HT-29 (cell line): ENCODE measurements at places on chromosomes 13 and 19. TPM values are rescaled to one million over a fixed set of nuclear protein-coding genes. Genes with fewer than 3 reads are reported as not detected.

GRCh38 chr19:6267552-6268381 is 12.0 kb downstream of the MLLT1 start:
- DNase-seq, result no peak

DNA sequence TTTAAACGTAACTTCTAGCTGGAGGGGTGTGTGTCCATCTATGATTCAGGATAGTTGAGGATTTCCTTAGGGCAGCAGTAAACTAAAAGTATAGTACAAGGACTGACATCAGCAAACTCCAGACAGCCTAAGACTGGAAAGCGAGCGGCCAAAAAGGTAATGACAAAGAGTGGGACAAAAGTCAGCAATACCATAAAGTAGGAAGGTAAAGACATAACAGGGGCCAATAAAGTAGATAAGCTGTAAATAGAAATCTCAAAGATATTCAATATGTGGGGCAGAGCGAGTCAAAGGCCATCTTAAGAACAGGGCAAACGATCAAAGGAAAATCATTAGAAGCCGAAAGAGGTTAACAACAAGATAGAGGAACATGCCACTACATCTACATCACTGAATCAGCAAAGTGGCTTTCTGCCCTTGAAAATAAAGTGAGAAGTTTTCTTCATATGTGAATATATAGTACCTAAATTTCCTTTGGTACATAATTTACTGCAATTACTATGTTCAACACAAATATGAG is 167.2 kb downstream of the DIAPH3 start:
- no peak for DNase-seq

- DNase-seq, result peak; percentile 95
Observed at GRCh38 chr19:46265217-46265828, 31.5 kb upstream of the HIF3A start.

- peak; percentile 59 for DNase-seq
Observed at GRCh38 chr19:12611361-12611699, 610 bp downstream of the ZNF791 start.

DNA sequence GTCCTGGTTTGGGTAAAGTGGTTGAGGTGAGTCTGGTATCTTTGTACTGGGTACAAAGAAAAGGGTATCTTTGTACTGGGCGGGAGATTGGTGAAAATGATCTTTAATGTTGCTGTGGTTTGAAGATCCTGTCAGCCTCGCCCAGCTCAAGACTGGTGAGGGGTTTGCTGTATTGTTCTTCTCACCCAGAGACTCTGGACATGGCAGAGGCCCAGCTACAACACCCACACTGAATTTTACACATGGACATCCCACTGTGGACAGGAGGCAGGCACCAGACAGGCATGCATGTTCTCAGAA is 42.8 kb downstream of the TPT1 start:
- no peak for DNase-seq

- no peak for DNase-seq
Observed at GRCh38 chr19:30739394-30739793, 367.2 kb downstream of the ZNF536 start.

The DAPK3 gene
- 75.4 and 84.8 TPM in 2 replicates for total RNA-seq

DNA sequence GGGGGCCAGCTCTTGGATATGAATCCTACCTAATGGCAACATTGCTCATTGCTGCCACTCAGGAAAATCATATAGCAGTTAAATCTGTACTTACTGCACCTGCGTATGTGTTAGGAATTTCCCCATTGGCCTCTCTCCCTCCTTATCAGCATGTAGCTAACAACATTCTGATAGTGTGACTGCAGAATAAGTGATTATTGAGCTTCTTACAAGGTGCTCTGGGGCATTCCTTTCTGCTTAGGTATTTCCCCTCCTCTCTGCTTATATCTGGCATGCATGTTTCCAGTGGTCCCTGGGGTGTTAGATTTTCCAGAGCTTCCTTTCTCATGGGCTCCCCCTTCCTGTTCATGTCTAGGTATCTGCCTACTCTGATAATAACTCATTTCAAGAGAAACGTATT is 414.1 kb upstream of the SLITRK1 start:
- DNase-seq, result no peak

The PGLYRP2 gene
- not detected in 2 replicates for total RNA-seq

The PTPRS gene
- 0.03 and 0.08 TPM in 2 replicates for total RNA-seq

- DNase-seq, result no peak
Observed at GRCh38 chr13:59743195-59743594, 420.5 kb downstream of the DIAPH3 start.

GRCh38 chr19:17473041-17473440 is 2.7 kb downstream of the SLC27A1 start:
- no peak for DNase-seq

DNA sequence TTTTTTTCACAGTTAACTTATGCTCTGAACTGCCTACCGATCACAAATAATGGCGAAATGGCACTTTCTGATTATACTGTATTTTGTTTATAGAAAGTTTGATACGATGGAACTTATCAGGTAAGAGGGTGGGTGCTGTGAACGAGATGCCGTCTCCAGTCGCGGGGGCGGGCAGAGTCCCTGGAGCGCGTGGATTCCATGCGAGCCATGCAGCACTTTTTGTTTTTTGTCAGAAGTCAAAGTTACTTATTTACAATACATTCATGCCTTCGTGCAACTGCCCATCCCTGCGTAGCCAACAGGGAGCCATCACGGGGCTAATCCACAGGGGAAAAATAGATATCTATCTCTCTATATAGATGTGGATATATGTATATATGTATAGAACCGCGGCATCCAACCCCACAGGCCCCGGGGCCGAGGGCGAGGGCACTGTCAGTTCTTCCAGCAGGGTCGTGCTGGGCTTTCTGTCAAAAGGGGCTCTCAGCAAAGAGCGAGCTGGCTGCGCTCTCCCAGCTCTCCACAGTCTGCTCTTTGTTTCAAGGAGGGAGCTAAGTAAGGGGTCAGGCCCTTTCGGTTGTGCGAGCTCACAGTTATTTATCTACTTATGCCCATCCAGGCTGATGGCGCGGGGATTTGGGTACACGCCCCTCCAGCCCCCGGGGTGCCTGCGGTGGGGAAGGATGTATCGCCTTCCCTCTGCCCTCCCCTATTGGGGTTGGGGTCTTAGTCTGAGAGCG is 3.4 kb downstream of the SLITRK1 start:
- no peak for DNase-seq

DNA sequence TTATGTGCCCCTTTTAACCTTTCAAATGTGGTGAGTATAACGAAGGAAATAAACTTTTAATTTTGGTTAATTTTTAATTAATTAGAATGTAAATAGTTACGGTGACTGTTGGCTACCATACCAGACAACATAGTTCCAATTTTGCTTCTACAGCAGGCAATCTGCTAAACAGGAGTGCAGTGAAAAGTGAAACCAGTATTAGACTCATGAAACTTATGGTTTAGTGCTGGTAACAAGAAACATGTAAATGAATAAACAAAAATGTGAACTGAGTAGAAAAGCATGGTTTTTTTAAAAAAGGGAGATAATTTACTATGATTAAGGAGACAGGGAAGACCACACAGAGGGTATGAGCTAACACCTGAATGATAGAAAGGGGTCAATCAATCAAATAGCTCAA is 478.4 kb downstream of the PCDH9 start:
- no peak for DNase-seq

DNA sequence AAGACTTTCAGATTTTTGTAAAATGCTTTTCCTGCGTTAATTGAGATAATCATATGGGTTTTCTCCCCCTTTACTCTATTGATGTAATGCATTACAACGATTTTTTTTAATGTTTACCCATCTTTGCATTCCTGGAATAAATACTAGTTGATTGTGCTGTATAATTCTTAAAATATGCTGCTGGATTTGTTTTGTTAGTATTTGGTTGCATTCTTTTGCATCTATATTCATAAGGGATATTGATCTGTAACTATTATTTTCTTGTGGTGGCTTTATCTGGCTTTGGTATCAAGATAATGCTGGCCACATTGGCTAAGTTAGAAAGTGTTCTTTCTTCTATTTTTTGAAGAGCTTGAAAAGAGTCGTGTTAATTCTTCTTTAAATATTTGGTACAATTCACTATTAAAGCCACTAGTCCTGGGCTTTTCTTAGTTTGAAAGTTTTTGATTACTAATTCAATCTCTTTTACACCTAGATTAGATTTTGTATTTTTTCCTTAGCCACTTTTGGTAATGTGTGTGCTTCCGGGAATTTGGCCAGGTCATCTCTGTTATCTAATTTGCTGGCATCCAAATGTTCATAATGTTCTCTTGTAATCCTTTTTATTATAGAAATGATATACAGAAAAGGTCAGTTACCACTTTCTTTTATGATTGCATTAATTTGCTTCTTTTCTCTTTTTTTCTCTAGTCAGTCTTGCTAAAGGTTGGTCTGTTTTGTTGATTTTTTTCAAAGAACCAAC is 29.8 kb downstream of the KL start:
- DNase-seq, result no peak

DNA sequence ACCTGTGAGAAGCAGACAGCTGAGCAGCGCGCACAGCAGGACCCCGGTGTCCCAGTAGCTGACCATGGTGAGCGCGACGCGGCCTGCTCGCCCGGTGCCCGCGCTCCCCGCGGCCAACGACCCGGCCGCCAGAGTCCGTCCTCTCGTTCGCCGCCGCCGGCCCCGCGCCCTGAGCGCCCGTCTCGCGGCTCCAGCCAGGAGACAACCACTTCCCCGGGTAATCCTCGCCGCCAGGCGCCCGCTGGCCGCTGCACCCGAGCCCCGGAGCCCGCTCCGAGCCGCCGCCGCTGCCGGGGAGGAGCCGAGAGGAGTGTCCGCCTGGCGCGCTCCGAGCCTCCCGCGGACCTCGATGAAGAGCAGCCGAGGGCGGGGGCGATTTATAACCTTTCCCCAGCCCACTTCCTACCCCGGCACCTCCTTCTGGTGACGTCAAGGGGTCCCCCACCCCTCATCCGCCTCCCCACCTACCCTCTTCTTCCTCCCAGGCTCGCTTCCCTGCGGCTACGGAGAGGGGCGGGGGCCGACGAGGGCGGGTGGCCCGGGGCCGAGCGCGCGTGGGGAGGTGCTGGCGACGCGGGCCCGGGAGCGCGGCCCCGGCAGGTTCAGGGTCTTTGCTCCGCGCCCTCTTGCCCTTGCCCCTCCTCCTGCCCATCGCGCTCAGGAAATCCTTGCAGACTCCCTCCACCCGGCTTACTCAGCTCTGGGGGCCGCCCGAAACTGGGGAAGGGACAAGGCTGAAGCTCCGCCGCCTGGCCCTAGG is at the start of gene FLT1:
Gene FLT1 (minus strand): TSS at position 351 of the 760 bp plus-strand sequence. CDS start 285 bp downstream, at position 66.
- no peak for DNase-seq

The N4BP2L1 gene
- 0.16 TPM in 1 of 2 replicates, not detected in the other for total RNA-seq

The UHRF1 gene
- total RNA-seq, result 93.3 and 95.9 TPM in 2 replicates

- DNase-seq, result no peak
Observed at GRCh38 chr19:11781295-11782057, 14.7 kb downstream of the ZNF441 start.

GRCh38 chr19:507286-508203 is at the start of gene TPGS1:
TPGS1 (plus strand) TSS chr19:507497; CDS start chr19:507507, 10 bp downstream.
- peak; percentile 94 for DNase-seq

DNA sequence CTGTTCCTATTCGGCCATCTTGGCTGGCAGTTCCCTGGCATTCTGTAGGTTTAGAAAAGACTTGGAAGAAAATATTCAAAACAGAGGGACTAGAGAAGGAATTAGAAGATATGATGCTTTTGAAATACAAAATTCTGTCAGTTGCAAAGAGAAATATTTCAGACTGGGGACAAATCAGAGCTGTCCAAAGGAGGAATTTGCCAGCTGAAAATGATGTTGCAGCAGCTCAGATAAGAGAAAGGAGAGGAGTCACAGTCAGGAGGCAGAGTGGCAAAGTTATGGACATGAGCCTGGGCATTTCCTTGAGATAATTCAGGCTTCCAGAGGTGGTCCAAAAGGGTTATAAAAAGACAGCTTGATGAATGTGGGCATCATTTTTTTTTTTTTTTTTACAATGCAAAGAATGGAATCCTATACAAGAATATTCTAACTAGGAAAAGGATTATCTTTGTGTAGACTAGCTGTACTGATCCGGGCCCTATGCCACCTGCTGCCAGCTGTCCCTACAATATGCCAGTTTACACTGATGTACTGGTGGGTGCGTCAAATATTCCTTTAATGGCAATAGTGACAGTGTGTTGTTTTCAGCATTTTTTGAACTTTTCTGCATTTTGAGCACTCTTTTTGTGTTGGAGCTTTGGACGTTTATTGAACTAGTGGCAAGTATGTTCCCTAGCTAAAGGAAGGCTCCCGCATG is 31.8 kb upstream of the CBY2 start:
- DNase-seq, result no peak

GRCh38 chr13:112615391-112615790 is 27.4 kb upstream of the TUBGCP3 start:
- DNase-seq, result no peak

- peak; percentile 50 for DNase-seq
Observed at GRCh38 chr19:17289489-17289888, 7.8 kb downstream of the ANKLE1 start.

The LILRB4 gene
- not detected in 2 replicates for total RNA-seq

DNA sequence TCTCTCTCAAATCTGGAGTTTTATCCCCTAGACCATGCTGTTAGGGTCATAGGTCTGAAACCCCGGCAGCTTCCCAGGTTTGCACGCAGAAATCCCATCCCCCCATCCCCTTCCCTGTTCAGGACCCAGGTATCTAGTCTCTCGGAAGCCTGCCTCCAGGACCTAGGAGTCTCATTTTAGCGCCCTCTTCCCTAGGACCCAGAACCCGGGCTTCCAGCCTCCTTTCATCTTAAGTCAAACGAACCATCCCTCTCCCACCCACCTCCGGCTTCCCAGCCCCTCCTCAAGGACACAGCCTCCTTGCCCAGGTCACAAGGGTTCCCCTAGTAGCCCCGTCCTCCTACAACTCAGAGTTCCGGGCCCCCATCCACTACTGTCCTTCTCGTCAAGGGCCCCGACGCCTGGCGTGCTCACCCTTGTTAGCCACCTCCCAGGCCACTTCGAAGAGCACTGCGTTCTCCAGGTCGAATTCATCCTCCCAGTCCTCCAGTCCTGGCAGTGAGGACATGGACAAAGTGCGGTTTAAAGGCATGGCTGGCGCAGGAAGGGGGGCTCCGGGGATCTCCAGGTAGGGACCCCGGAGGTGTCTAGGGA is 431 bp downstream of the GYS1 start:
- peak; percentile 55 for DNase-seq

The WDR87 gene
- not detected in 2 replicates for total RNA-seq

DNA sequence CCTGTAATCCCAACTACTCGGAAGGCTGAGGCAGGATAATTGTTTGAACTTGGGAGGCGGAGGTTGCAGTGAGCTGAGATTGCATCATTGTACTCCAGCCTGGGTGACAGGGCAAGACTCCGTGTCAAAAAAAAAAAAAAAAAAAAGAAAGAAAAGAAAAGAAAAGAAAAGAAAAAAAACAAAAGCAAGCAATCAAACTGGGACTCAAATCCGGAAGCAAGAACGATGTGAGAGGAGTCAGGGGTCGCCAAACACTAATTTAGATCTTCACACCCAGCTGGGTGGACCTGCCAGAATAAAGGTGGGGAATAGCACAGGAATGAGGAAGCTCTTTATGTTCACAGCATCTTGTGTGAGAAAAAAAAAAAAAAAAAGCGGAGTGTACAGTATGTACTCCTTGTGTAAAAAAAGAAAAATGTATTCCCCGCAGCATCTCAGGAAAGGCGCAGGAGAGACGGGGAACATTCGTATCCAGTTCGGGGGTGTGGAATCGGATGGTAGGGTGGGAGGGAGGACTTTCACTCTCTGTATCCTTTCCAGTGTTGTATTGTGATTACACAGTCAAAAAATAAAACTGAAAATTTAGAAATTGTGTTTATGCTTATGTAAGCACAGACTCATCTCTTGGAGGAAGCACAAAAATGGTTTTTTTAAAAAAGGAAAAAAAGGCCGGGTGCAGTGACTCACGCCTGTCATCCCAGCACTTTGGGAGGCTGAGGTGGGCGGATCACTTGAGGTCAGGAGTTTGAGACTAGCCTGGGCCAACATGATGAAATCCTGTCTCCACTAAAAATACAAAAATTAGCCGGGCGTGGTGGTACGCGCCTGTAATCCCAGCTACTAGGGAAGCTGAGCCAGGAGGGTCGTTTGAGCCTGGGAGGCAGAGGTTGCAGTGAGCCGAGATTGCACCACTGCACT is 7.6 kb downstream of the DNAJB1 start:
- DNase-seq, result peak; percentile 39

The DZIP1 gene
- not detected in 2 replicates for total RNA-seq
